ENCODE measurements at places on chromosomes 11 and 22. TPM values are rescaled to one million over a fixed set of nuclear protein-coding genes. Genes with fewer than 3 reads are reported as not detected.

Gene SMTN
- 42.3 TPM for total RNA-seq

Gene IGLL1
- total RNA-seq = not detected

Gene LRRC75B
- total RNA-seq = 8.7 TPM

Gene ARHGAP20
- 3.3 TPM for total RNA-seq

DNA sequence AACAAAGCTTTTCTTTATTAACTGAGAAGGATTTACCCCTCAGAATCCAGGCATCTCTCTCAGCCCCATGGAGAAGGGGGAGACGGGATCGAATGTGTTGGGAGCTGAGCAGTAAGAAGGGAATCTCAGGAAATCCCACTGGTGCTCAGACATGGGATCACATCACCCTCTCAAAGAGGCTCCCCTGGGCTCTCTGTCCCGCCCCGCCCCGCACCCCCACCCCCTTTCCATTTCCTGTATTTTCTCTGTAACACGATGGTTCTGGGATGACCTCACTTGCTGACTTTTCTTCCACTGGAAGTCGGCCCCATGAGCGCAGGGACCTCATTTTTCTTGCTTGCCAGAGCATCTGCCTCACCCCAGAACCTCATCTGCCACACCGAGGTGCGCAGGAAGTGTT lies 100.0 kb downstream of the RPS6KA4 start:
- DNase-seq = no peak

DNA sequence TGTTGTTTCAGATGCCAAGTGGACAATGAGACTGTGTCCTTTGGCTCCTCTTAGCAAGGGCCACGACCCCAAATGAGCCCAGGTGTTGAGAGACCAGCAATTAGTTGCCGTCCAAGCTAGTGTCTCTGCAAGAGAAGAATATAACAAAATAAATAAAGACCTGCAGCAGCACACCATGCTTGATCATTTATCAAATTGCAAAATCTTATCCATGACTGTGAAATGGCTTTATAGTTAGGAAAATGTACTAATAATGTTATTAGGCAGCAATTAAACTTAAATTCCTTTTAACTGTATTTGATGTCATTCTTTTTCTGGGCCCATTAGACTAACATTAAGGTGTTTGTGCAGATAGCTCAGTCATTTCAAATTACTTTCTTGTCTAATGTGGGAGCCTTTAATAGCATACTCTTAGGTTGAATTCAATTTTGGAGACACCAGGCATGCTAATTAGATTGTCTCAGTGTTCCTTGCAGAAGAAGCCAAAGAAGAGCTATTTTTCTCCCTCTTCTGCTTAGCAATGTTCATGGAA lies 176.1 kb downstream of the RRAS2 start:
- no peak for DNase-seq

- no peak for DNase-seq
Measured at GRCh38 chr11:129596351-129596750, 219.3 kb upstream of the TMEM45B start.

DNA sequence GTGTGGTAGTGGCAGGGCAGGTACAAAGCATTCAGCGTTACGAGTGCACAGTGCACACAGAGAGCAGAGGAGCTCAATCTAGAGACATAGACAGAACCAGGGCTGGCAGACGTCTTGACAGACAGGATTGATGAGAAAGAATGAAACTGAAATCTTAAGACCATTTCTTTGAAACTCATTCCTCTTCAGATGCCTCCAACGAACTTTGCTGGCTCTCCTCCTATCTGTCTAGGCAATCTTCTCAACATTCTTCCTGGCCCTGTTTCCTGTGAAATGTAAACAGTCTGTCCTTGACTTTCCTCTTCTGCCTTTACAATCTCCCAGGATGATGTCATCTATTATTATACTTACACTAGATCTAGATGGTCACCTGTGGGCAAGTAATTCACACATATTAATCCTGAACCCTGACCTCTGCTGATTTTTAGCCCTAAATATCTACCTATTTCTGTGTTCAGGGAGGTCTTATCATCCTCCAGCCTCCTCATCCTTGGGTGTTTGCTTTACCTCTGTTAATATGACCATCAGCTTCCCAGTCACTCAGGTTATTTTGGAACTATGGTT lies 119.5 kb downstream of the ENTHD1 start:
- no peak for DNase-seq

DNA sequence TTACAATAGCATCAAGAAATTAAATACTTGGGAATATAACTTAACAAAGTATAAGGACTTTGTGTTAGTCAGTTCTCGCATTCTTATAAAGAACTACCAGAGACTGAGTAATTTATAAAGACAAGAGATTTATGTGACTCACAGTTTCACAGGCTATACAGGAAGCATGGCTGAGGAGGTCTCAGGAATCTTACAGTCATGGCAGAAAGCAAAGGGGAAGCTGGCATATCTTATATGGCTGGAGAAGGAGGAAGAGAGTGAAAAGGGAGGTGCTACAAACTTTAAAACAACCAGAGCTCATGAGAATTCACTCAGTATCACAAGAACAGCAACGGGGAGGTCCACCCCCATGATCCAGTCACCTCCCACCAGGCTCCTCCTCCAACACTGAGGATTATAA lies 32.0 kb upstream of the CCDC134 start:
- DNase-seq = no peak

DNA sequence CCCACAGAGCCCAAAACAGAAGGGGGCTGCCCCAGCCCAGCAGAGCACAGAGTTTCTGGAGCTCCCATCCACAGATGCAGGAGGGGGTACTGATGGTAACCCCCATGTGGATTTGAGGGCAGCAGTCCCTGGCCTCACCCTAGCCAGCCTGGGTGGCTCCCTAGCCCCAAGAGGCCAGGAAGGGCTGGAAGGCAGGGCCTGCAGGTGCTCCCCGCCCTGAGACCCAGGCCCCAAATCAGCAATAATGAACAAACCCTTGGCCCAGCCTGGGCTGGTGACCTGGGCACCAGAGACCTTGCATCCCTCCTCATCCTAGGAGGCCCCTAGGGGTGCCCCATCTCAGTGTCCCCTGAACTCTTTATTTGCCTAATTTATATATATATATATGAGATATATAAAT lies 61.6 kb downstream of the MORC2 start:
- DNase-seq = no peak

GRCh38 chr11:65135633-65136145 lies 1.4 kb upstream of the SYVN1 start:
- DNase-seq = no peak

- no peak for DNase-seq
Measured at GRCh38 chr11:33893711-33894397, 2.0 kb upstream of the LMO2 start.

DNA sequence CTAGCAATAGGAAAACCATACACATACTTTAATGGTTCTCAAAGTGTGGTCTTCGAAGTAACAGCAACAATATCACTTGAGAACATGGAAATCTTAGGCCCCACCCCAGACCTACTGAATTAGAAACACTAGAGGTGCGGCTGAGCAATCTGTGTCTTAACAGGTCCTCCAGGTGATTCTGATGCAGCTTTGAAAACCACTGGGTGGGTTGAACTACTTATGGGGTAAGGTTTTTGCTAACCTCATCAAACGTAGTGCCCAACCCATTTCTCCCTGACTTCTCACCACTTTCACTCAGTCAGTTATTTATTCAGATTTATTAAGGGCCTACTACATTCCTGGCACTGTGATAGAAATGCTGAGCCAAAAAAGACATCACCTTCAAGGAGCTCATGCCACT lies 3.7 kb downstream of the MPZL2 start:
- DNase-seq = no peak

- DNase-seq = no peak
Measured at GRCh38 chr11:12560861-12561260, 113.4 kb upstream of the TEAD1 start.

- no peak for DNase-seq
Measured at GRCh38 chr22:25942856-25943411, 200.9 kb downstream of the MYO18B start.

DNA sequence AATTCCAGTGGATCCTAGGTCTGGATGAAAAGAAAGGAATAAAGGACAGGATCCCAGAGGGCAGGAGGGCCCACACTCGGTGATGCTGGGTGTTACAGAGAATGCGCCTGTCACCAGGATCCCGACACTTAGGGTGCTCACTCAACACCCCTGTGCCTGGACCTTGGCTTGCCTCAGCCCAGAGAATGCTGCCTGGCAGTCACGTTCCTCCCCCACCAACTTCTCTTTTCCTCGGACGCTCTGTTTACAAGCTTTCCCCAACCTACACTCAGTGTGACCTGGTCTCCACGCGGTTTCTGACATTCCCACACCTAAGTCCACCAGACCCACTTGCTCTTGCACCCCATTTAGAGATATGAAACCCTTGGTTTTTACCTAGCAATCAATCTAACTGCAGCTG lies 38.0 kb upstream of the ETS1 start:
- no peak for DNase-seq

DNA sequence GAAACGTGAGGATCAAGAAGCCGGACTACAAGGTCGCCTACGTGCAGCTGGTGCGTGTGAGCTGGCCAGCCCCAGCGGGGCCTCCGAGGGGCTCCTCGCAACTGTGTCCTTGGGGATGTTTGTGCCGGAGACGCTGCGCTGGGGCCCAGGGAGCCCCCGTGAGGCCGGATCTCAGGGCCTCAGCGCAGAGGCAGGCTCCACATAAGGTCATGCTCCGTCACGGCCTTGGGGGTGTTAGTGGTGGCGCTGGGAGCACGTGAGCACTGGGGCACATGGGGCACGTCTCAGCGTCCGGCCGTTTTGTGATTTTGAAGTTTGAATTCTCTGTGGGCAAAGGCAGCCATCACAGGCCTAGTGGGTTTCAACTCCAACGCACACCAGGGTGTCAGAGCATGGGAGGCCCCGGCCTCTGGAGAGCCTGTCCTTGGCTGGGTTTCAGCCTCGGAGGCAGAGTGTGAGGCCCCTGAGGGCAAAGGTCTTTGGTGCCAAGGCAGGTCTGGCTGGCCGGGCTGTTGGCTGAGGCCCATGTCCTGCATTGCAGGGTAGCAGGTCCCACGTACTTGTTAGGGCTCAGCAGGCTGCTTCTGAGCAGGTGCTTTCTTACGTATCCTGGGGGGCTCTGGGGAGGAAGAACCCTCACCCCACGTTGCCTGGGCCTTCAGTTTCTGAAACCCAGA lies 5.8 kb downstream of the MRPL23 start:
- no peak for DNase-seq

DNA sequence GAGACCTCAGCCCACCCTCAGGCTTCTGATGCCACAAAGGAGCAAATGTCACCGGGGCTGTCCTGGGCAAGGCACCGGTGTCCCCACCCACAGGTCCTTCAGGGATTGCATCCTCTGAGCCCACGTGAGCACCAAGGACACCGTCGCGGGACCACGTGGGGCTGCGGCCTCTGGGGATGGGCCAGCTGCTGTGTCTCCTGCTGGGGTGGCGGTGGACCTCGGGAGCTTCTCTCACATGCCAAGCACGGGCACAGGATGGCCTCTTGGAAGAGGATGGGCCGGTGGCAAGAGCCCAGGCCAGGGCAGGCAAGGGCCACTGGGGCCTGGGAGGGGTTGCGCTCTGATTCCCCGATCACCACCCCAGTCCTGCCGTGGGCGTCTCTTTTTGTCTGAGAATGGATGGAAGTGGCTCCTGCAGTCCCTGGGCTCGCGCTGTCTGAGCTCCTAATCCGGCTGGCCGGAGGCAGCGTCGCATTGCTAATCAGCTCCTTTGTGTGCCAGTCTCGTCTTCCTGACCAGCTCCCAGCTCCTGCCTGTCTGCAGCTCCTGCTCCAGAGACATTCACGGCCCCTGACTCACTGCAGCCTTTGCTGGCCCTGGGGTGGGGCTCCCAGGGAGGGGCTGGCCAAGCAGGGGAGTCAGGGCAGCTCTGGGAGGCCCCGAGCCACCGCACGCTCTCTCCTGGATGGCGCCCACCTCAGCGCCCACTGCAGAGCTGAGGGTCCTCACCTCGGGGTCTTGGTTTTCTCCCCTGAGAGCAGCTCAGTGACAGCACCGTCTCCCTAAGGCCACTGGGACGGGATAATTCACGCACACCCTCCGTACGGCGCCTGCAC lies 146.7 kb downstream of the CTTN start:
- no peak for DNase-seq

- DNase-seq = no peak
Measured at GRCh38 chr11:85835263-85835662, 19.9 kb upstream of the CCDC83 start.

DNA sequence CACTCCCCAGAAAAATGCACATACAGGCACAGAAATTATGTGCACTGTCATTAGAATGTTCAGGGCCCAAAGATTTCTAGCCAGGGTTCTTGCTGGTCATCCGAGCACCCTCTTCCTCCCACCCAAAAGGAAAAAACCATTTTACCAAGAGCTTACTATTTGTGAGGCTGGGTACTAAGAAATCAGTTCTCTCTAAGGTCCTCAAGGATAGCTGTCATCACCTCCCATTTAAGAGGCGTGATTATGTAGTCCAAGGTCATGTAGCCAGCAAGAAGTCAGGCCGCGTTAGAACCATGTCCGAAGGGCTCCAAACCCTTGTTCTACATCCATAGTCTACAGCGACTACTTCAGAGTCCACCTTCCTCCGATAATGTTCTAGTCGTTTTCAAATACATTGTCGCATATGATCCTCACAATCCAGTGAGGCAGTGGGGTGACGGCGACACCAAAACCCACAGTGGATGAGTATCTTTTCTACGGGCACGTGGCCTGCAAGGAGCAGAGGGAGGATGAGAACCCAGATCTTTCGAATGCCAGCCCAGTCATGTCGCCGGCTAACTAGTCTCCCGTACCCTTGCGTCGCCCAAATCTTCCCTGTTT lies 634 bp downstream of the TIMM8B start:
- DNase-seq = no peak

DNA sequence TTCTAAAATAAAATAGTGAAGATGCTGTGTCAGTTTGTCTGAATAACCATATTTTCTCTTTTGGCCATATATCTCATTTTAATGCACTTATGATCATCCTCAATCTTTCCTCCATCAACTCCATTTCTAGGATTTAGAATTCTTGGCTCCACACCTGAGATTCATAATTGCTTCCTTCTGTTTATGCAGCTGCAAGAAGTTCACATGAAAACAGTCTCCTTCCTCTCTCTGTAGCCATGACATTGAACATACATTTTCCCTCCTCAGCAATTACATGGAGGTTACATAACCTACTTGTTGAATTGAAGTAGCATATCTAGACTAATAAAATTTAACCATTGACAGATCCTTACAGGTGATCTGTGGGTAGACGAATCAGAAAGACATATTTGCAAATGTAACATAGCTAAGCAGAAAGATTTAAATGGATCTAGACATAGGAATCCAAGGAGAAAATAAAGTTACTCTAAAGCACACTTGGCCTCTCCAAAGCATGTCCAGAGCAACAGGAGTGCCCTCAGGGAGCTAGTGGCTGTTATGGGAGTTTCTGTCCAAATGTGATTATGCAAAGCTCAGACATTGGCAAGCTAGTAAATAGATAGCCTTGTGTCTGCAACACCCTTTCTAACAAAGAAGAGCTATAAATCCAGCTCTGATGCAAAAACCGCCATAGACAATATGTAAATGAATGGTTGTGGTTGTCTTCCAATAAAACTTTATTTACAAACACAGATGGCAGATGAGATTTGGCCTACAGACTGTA lies 119.9 kb upstream of the MPPED2 start:
- no peak for DNase-seq

DNA sequence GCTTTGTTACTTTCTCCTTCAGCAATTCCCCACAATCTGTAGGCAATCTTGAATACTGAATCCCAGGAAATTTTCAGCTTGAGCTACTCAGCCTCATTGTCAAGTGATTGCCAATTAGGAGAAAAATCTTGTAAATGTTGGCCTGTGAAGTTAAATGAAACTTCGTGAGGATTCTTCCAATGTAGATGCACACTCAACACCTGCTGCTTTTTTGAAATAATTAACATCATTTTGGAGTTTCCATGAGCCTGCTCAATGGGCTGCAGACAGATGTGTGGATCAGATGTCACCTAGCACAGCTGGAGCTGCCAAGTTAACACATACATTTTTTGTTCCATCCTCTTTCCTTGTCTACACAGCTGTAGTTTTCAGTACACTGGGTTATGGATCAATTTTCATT lies 645.6 kb upstream of the LUZP2 start:
- no peak for DNase-seq

Data from esophagus squamous epithelium (tissue), 5 donors.